ENCODE measurements at places on chromosomes 2 and 18.

- no peak for DNase-seq
These were observed 15.7 kb downstream of the SPC25 start for GRCh38 chr2:168874368-168875054.

- DNase-seq: no peak
These were observed 41.6 kb upstream of the NRP2 start for GRCh38 chr2:205640716-205641115.

- no peak for DNase-seq
These were observed 578 bp downstream of the IWS1 start for GRCh38 chr2:127525691-127526131.

DNA sequence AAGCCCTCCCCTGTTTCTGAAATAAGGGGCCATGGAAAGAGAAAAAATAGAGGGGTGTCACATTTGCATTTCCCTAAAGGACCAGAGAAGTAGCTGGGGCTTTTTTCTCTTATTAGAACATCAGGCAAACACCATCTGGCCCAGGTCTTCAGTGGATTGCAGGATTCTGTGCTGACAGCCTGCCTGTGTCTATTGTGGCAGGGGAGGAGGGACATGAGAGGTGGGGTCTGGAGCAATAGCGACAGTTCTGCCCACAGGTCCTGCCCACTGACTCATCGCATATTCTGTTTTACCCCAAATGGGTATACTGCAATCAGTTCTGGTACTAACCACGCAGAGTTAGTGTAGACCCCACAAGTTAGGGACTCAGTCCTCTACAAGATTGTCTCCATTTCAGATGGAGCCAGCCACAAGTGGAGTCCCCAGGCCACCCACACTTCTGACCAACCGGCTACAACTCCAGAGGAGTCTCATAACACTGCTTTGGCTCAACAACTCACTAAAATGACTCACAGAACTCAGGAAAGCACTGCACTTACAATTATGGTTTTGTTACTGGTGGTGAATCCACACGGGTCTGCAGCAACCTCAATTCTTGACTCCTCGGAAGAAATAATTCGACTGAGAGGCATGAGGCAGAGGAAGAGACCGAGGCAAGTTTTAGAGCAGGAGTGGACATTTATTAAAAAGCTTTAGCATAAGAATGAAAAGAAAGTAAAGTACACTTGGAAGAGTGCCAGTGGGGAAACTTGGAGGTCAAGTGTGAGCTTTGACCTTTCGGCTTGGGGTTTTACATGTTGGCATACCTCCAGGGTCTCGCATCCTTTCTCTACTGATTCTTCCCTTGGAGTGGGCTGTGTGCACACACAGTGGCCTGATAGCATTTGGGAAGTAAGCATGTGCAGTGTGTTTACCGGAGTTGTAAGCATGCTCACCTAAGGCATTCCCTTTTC lies 146.4 kb upstream of the SPATS2L start:
- no peak for DNase-seq

- DNase-seq: no peak
These were observed 32.5 kb upstream of the CD28 start for GRCh38 chr2:203673933-203674332.

GRCh38 chr2:215347878-215348277 lies 36.0 kb downstream of the ATIC start:
- no peak for DNase-seq

DNA sequence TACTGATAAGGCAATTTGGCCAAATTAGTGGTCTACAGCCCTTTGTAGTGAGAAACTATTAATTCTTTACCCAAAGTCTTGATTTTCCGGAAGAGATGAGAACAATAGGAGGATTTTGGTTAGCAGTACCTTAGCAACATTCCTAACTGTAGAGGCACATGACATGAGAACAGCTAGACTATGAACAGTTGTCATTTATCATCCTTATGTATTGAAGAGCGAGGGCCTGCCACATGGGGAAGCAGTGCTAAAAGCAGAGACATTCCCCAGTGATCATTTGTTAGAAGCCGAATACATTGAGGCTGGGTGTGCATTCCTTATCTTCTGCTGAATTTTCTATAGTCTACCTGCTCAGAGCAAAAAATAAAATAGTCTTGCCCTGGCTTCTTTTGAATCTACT lies 65.2 kb downstream of the RBBP8 start:
- DNase-seq: no peak

DNA sequence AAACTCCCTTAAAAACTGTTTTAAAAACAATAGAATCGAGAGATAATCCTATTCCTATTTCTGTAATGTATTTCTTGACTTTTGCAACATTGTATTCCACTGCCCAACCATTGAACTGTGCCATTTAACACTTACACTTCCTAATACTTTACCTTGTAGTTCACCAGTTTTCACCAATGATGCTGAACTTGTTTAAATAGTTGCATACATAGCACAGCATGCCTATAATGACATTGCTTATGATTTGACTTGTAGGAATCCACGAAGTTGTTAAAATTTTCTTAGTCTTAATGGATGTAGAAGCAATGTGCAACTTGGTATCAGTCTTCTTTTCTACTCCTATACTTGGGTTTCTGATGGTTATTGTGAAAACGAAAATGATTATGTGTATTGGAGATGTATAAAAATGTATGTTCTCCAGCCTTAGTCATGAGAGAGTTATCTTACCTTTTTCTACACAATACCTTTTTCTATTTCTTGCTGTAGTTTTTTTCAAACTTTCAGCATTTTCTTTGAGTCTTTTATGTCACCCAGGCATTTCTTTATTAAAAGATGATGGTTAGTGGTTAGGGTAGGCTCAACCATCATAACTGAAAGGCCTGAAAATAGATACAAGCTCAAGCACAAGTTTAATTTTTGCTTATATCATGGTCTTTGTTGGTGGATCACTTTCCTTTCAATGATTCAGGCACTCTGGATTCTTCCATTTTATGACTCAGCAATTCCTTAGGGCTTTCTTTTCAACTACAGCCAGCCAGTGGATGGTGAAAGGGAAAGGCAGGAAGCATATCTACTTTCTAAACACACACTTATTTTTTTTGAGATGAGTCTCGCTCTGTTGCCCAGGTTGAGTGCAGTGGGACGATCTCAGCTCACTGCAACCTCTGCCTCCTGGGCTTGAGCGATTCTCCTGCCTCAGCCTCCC lies 9.4 kb downstream of the GPD2 start:
- no peak for DNase-seq

GRCh38 chr18:79005653-79006052 lies 26.0 kb downstream of the SALL3 start:
- DNase-seq: no peak

DNA sequence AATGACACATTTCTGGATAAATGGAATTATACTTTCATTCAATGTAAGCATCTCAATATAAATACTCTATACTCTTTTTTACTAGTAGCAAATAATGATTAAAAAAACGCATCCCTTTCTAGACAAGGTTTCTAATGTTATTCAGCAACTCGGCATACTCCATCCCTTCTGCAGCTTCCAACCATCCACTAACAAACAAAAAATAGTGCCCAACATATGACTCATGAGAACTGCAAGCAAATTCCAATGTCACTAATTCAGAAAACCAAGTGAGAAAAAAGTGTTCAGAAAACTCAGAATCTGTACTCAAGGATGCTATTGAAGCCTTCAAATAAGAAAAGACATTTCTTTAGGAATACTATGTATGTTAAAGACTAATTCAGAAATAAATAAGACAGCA lies 140.0 kb downstream of the BAZ2B start:
- DNase-seq: no peak

- DNase-seq: no peak
These were observed 147.2 kb upstream of the NFATC1 start for GRCh38 chr18:79248495-79249060.

DNA sequence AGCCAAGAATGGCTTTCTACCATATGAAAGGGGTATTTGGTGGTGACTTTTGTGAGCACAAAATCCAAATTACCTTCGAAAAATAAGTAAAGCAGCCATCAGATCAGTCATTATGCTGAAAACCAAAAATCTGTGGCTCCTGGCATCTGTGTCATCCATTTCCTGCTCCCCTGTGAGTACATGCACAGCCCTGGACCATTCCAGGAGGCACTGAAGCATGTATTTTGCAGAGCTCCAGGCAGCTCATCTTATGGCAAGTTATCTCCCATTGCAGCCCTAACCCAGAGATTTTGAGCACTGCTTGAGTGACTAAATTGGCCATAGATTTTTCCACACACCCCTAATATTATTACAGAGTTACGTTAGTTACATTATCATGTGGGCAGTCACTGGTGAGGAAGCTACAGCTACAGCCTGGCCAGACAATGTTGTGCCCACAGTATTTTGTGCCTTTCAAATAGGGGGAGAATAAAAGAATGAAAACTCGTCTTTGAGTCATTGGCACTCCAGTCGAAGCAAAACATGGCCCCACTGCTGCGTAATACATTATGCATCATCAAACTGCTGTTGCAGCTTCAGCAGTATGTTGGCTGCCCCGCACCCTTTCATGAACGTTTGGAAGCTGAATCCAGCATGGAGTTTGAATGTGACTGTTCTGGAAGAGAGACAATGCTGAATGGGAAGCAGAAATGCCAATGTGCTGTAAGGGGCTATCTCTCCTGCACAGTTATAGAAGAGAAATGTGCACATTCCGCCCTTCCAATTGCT lies 702.2 kb downstream of the RNF144A start:
- no peak for DNase-seq

GRCh38 chr2:158755310-158756087 lies 39.6 kb upstream of the DAPL1 start:
- no peak for DNase-seq

DNA sequence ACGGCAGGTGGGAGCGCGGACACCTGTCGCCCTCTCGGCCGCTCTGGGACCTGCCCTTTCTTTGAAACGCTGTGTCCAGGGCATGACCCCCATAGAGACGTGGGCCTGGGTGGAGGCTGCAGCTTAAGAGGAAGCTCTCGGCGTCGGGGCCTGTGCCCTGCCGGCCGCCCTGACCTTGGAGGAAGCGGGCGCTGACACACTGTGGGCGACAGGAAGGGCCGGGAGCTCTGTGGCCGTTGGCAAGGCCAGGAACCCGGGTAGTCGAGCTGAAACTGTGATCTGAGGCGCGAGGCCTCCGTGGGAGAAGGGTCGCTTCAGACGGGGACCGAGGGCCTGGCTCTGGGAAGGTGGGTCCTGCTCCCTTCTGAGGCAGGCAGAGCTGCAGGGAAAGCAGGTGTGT lies 28.2 kb downstream of the KCNG2 start:
- DNase-seq: no peak

- no peak for DNase-seq
These were observed 264.1 kb upstream of the MEIS1 start for GRCh38 chr2:66170744-66171330.

- no peak for DNase-seq
These were observed 38.3 kb upstream of the SMAD2 start for GRCh38 chr18:47968721-47969120.

- DNase-seq: no peak
These were observed 85.3 kb downstream of the CCDC178 start for GRCh38 chr18:33355263-33355662.

- no peak for DNase-seq
These were observed 211.0 kb upstream of the NT5C1B start for GRCh38 chr2:18800240-18800971.

DNA sequence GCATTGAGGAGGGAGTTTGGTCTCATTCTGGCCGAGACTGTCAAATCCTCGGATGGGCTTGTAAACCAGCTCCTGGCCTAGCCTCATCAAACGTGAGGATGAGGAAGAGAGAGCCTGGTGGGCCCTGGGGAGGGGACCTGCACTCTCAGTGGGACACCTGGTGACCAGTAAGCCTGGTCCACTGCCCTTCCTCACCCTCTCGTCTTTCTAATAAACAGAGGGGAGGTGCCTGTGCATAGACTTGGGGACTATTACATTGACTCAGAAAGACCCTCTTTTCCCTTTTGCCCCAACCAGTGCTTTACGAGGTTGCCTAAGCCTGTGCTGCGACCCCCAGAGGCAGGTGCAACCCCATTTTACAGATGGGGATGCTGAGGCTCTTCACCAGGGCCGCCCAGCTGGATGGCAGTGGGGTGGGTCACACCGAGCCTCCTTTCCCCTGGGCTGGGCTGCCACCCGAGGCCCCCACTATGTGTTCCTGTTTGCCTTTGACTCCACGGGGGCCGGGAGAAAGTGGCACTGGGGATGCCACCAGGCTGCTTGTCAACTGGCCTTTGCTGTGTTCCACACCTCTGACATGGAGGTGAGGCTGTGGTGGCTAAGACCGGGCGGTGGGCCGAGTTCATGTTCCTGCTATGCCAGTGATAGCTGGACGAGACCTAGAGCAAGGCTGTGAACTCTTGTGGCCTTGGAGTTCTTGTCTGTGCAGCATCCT lies 85.9 kb downstream of the GLI2 start:
- no peak for DNase-seq

- peak; percentile 22 for DNase-seq
These were observed 29.7 kb downstream of the CCDC141 start for GRCh38 chr2:179020156-179020750.

DNA sequence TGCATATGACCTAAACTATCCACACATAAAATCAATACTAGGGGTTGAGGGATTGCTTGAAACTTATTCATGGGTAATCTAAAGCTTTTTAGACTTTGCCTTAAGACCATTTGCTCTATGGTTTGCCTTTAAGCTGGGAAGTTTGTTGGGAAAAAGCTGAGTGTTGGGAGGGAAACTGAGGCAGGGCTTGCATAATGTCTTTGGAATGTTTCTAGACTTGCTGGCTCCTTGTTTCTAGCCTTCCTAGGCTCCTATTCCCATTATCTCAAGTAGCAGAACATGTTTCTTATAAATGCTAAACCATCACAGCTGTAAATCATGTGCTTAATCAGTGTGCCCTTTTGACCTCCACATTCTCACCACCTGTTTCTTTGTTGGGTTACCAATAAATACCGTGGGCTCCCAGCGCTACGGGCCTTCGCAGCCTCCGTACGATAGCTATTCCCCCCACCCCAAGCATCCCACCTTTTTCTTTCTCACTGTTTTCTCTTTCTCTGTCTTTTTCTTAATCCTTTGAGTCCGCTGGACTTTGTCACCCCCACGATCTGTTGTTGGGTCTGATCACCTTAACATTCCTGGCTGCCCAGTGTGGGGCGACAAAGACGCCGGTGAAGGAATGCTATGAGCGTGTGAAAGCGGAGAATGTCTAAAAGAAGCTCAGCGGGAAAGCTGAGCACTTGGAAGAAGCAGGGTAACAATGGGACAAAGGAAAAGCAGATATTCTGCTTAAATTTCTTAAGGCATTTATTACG lies 49.4 kb upstream of the CWC22 start:
- DNase-seq: no peak

DNA sequence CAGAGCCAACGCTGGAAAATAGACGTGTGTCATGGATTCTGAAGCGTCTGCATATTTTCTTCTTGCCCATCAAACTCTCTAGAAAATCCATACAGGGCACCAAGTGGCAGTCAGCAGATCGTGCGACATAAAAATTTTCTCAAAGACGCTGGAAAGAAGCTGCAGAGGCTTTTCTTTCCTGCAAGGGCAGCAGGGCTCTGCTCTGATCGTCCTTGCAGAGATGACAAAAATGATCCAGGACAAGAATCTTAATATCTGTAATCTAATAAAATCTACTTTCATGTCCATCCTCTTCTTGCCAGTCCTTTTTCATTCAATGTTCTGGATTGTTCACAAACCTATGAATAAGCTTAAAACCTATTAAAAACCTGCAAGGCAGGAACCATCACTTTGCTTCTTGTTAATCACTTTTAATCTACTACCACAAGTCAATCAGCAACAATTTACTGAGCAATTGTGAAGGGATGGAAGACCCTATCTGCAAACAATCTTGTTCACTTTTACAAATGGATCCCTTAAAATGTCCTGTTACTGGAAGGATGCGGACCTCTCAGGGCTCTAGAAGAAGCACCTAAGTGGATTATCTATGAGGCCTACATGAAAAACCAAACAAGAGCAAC lies 93.6 kb downstream of the MREG start:
- no peak for DNase-seq

GRCh38 chr2:148899638-148900318 lies 24.8 kb downstream of the KIF5C start:
- no peak for DNase-seq

- DNase-seq: no peak
These were observed 18.0 kb downstream of the PARD6G start for GRCh38 chr18:80229363-80229762.
